ENCODE measurements at places on chromosomes 11 and 22.

DNA sequence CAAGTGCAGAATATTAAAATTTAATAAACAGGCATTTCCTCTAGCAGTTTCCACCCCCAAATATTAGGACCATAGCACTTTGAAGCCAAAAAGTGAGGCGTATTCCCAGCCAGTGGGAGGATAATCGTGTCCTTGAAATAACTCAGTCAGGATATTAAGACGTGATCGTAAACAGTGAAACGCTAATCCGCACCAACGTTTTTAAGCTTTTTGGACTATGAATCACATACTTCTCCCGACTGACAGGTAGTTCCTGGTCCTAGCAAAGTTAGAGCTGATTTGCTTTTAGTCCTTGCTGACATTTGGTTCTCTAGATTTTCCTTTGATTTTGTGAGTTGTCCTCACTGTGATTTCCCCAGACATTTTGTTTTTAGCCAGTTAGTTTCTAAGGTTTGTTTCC, 197.1 kb upstream of the ARHGAP20 start:
- DNase-seq: no peak

GRCh38 chr11:120909676-120910416, 114.1 kb upstream of the TBCEL start:
- DNase-seq: no peak

DNA sequence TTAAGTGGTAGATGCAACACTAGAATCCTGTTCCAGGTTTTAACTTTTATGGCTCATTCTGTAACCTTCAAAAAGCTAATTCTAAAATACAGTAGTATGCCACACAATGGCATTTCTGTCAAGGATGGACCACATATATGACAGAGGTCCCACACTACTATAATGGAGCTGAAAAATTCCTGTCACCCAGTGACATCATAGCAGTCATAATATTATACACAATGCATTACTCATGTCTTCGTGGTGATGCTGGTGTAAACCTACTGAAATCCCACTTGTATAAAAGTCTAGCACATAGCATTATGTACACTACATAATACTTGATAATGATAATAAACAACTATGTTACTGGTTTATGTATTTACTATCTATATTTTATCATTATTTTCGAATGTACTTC, 12.1 kb downstream of the TYR start:
- no peak for DNase-seq

- DNase-seq: no peak
These were observed 959.8 kb downstream of the BRD1 start for GRCh38 chr22:48867891-48868290.

GRCh38 chr11:4862447-4863236, 13.6 kb upstream of the OR51S1 start:
- DNase-seq: no peak

GRCh38 chr11:9267680-9268079, 2.5 kb upstream of the DENND5A start:
- no peak for DNase-seq

DNA sequence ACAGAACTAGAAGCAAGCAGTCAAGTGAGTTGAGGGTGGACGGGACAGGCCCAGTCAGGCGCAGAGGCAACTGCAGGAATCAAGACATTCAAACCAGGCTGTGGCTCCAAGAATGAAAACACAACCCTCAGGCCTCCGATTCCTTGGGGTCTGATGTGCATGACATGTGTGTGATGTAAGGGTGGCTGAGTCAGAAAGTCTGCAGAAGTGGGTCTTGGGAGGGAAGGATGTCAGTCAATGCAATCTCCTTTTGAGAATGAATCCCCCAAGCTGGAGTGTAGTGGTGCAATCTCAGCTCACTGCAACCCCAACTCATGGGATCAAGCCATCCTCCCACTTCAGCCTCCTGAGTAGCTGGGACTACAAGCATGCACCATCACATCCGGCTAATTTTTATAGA, 15.9 kb upstream of the PDE2A start:
- no peak for DNase-seq

DNA sequence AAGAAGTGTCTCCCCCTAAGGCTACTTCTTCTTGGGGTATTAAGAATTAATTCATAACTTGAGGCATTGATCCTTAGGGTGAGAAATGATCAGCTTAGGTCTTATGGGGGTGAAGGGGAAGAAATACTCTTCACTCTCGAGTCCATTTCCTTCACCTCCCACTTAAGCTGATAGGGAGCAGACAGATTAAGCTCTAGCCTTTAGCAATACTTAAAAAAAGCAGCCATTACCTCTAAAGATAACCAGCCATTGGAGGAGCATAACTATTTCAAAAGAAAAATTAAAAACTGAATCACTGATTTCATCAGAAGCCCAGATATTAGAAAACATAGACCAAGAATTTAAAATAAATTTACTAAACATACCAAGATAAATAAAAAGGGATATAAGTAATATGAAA, 60.5 kb downstream of the ENTHD1 start:
- no peak for DNase-seq

- no peak for DNase-seq
These were observed 65.4 kb downstream of the MICAL2 start for GRCh38 chr11:12175694-12176241.

Data from memory B cell (primary cell).